MG63 (cell line): ENCODE measurements at places on chromosomes 11 and 22.

DNA sequence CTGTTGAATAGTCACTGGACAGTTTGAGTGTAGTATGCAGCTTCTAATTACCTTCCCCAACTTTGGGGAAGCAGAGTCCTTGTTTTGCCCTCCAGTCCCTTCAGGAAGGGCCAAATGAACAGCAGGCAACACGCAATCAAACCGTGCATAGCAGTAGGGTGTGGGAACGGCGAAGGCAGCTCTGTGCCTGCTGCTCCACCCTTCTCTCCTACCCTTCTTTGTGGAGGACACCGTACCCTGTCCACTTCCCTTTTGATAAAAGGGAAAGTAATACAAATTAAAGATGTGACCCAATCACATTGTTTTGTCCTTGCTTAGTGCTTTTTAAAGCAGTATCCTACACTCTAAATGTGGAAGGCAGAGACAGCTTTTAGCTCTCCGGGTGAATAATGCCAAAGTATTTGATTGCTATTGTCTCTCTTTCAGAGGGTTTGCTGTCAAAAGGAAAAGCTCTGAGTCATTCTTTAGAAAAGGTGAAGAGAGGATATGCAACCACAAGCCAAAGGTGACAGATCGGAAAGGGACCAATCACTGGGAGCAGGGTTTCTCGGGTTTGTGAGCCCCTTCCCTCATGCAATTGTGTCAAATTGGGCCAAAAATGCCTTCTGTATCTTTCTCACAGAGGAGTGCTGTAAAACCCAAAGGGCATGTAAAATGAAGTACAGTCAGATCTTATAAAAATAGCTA is 407.3 kb upstream of the CCDC90B start:
- DNase-seq, result no peak

DNA sequence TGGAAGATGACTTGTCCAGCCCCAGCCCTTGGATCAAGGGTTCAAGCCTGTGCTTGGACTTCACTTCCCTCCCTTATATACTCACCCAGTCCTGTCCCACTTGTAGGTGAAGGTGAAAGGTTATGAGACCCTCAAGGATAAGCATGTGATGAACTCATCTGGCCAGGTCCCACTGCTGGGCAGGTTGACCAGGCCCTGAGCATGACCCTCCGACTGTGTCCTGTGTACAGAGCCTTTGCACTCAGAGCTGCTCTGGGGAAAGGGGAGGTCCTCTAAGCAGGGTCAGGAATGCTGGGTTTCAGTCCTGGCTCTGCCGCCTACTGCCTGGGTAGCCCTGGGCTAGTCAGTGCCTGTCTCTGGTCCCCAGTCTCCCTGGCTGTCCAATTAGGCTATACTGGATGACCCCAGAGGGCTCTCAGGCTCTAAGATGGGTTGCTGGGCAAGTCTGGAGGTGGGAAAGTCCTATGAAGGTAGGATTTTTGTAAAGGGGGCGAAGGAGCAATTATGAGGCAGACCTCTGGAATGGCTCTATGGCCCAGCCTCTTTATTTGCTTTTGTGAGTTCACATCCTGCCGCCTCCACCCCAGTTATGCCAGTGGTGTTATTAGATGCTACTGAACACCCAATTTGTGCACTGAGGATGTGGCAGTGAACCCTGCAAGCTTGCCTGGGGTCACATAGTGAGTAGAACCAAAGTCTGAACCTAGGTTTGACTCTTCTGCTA is 14.1 kb downstream of the DGAT2 start:
- no peak for DNase-seq

- no peak for DNase-seq
Observed at GRCh38 chr11:6932145-6932544, 5.9 kb downstream of the ZNF215 start.

- no peak for DNase-seq
Observed at GRCh38 chr22:17303441-17303839, 65.8 kb upstream of the CECR2 start.

- DNase-seq, result no peak
Observed at GRCh38 chr11:1522081-1522424, 35.5 kb upstream of the MOB2 start.
